ENCODE measurements at places on chromosomes 12 and 14.

GRCh38 chr12:104866291-104866690 lies 91.8 kb downstream of the SLC41A2 start:
- DNase-seq = no peak

DNA sequence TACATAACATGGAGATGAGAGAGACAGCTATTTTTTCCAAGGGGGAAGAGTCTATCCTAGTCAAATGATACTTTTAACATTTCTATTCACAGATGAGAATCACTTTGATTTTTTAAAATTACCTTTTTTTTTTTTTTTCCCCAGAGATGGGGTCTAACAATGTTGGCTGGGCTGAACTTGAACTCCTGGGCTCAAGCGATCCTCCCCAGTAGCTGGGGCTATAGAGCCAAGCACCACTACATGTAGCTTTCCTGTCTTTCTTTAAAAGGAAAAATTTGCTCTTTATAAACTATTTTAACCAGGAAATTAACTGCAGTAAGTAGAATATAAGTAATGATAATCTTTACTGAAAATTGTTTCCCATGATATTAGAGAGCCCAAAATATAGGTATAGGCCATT lies 3.3 kb downstream of the PRICKLE1 start:
- no peak for DNase-seq

- DNase-seq = no peak
These were observed 41.0 kb upstream of the PTGR2 start for GRCh38 chr14:73810478-73811163.

GRCh38 chr12:95694136-95694535 lies 96.4 kb downstream of the NTN4 start:
- DNase-seq = no peak

GRCh38 chr12:78835493-78835892 lies 29.1 kb upstream of the SYT1 start:
- DNase-seq = no peak

DNA sequence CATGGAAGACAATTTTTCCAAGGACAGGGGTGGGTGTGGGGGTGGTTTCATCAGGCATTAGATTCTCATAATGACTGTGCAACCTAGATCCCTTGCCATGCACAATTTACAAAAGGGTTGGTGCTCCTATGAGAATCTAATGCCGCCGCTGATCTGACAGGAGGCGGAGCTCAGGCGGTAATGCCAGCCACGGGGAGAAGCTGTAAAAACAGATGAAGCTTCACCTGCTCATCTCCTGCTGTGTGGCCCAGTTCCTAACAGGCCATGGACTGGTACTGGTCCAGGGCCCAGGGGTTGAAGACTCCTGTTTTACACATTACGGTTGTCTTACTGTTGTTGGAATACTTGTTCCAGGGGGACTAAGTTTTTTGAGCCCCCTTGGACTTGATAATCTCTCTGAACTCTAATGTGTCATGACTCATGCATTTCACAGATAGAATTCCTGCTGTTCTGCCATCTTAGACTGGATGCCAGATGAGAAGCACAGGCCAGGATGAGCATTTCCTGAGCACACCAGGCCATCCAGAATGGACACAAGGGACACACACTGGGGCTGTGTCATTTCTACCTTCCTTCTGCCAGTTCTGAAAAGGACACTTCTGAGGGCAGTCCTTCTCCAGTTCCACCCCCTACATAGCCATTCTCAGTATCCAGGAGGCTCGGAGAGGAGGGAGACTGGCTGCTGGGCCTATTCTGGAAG lies 5.8 kb downstream of the PLEKHD1 start:
- no peak for DNase-seq

GRCh38 chr12:80118565-80119324 lies 19.4 kb downstream of the OTOGL start:
- DNase-seq = no peak

- DNase-seq = no peak
These were observed 8.6 kb upstream of the M6PR start for GRCh38 chr12:8958066-8958465.

DNA sequence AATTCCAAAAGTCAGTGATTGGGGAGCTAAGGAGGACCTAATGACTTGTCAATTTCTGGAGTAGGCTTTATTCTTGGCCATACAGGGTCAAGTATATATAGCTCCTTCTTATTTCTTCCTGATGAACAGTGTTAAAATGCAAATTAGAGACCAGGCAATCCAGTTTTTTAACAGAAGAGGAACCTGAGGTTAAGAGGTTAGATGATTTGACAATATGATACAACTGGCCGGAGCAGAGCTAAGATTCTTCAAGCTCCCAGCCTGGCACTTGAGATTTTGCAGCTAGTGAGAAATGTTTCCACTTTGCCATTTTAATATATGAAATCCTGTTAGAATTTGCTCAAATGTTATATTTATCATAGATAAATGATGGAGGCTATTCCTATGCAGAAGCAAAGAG lies 204.0 kb downstream of the SSPN start:
- no peak for DNase-seq

GRCh38 chr14:84065811-84066210 lies 1464.1 kb upstream of the FLRT2 start:
- DNase-seq = no peak

- no peak for DNase-seq
These were observed 67.9 kb upstream of the LIN7A start for GRCh38 chr12:81005606-81006005.

DNA sequence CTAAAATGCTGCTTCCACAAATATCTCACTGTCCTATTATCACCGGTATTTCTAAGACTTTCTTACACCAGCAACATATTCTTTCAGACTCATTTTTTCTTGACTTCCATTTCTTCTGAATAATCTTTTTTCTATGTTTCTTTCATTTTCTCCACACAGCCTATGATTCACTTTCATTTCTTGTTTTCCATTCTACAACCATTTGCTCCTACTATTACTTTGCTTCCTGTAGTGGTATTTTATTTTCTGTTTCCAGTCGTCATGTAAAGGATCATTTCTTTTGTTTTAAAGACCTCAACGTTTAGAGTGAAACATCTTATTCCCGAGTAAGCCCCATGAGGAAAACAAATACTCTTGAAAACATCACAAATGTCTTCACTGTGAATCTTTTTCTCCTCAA lies 182.2 kb upstream of the MDGA2 start:
- no peak for DNase-seq

DNA sequence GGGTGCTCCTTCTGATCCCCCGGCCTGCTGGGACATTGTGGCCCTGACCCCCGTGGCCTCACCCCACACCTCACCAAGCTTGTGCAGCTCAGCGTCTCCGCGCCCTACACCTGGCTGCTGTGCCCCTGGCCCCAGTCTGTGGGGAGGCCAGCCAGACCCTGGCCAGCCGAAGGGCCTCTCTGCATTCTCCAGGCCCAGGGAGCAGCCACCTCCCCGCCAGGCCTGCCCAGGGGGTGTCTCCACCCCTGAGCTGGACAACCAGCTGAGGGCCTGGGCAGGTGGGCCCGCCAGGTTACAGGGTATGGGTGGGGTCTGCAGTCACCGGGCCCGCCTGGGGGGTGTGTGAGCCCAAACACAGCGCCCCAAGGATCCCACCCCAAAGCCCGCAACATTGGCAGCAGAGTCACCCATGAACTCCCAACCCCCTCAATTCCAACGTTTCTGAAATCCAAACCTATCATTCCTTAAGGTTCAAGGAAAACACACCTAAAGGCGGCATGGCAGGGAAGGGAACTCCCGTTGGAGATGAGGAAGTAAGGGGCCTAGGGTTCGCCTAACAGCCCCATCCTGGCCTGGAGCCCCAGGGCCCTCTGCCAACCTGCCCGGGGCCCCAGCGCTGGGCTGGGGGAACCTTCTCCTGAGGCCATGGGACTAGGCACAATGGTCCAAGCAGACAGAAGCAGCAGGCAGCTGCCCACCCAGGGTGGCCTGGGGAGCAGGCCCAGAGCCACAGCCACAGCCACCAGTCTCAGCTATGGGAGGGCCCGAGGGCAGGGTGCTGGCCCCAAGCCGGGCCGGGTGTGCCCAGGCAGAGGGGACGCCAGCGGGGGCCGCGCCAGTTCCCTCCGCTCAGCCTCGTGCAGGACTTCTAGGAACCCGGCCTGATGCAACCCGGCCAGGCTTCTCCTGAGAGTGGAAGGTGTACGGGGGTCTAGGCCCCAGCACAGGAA lies 8.5 kb downstream of the AKT1 start:
- no peak for DNase-seq

GRCh38 chr12:27190761-27191160 lies 53.3 kb upstream of the STK38L start:
- no peak for DNase-seq

GRCh38 chr12:53644133-53644532 lies 18.0 kb upstream of the ATF7 start:
- DNase-seq = no peak

DNA sequence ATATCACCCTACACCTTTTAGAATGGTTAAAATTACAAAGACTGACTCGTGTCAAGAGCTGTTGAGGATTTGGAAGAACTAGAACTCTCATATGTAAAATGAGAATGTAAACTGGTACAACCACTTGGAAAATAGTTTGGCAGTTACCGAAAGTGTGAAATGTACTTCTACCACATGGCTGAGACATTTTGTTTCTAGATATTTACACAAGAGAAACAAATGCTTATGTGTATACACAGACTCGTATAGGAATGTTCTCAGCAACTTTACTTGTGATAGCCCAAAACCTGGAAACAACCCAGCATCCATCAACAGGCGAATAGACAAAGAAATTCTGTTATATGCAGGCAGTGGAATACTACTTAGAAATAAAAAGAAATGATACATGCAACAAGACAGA lies 103.0 kb downstream of the BRMS1L start:
- DNase-seq = no peak

- no peak for DNase-seq
These were observed 2.6 kb downstream of the DNAJC22 start for GRCh38 chr12:49349266-49349665.

DNA sequence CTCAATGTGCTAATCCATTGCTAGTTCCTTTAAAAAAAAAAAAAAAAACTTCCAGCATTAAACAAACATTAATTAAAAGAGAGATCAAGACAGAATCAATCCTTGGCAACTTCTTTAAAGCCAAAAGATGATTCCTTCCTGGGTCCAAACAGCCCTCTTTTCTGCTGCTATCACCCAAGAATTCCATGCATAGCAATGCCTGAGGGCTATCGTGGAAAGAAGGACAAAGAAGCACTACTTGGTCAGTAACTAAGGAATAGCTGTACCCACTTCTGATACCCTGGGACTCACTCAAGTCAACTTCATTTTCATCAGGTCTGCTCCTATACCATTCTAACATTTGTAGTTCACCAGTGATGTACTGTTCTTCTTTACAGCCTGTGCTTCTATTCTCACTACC lies 51.8 kb downstream of the SLC38A2 start:
- DNase-seq = no peak
